SK-N-SH (cell line): ENCODE measurements at places on chromosomes 7 and 10. TPM values are rescaled to one million over a fixed set of nuclear protein-coding genes. Genes with fewer than 3 reads are reported as not detected.
A peak's percentile ranks its signal among the peaks of the same experiment; 100 is the strongest.

- H3K4me3 ChIP-seq: peak overlapping the region; percentile 52; the same call in 1 of the 2 replicates
- no peak overlapping the region for H3K27ac ChIP-seq
- DNase-seq: no peak
Observed at GRCh38 chr7:98869027-98869596, 702 bp downstream of the TMEM130 start.

Gene HOXA3
- polyA plus RNA-seq: 0.15 TPM in 1 of 2 replicates, not detected in the other

Gene LIPF
- polyA plus RNA-seq: 0.06 and 0.07 TPM in 2 replicates

DNA sequence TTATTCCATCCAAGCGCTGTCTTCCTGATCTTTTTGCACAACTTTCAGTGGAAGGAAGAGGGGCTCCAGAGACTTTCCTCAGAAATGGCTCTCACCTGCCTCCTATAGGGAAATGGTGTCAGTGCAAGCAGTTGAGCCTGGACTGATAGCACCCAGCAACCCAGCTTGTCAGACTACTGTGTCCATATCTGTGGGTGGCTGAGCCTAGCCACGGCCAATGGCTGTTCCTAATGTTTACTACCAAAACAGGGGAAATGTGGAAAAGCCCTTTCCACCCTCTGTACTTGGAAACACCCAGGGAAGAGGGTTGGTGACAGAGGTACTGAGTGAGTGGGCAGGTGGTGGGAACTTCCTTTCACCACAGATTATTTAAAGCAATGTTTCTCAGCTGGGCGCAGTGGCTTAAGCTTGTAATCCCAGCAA, 4.3 kb upstream of the YKT6 start:
- no peak overlapping the region for H3K4me3 ChIP-seq
- DNase-seq: peak; percentile 81
- H3K27me3 ChIP-seq: peaks cover 6% of the 10 kb centered on the region; the same call in 1 of the 2 replicates
- H3K4me1 ChIP-seq: no peaks in the 10 kb centered on the region
- no peaks in the 10 kb centered on the region for H3K36me3 ChIP-seq
- H3K27ac ChIP-seq: no peak overlapping the region

Gene ANXA8
- 0.15 and 0.41 TPM in 2 replicates for polyA plus RNA-seq

DNA sequence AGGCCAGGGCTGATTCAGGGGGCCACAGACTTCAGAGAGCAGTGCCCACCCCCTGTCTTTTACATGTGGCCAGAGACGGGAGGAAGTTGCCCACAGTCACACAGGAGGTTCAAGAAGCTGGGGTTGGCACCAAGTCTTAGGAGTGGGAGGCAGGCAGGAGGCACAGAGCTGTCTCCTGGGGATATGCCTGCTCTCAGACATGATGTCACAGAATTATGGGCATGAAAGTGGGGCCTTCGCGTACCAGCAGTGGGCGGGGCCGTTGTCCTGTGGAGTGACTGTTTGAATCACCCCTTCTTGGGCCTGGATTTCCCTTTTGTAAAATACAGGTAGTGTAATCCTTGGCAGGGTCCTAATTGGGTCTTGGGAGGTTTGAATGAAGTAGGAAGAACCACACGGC, 81.2 kb upstream of the PPIF start:
- H3K4me1 ChIP-seq: peaks cover 99% of the 10 kb centered on the region
- no peak for DNase-seq
- no peaks in the 10 kb centered on the region for H3K27me3 ChIP-seq
- H3K4me3 ChIP-seq: no peak overlapping the region
- H3K27ac ChIP-seq: peak overlapping the region; percentile 99
- H3K36me3 ChIP-seq: peaks cover 8% of the 10 kb centered on the region

DNA sequence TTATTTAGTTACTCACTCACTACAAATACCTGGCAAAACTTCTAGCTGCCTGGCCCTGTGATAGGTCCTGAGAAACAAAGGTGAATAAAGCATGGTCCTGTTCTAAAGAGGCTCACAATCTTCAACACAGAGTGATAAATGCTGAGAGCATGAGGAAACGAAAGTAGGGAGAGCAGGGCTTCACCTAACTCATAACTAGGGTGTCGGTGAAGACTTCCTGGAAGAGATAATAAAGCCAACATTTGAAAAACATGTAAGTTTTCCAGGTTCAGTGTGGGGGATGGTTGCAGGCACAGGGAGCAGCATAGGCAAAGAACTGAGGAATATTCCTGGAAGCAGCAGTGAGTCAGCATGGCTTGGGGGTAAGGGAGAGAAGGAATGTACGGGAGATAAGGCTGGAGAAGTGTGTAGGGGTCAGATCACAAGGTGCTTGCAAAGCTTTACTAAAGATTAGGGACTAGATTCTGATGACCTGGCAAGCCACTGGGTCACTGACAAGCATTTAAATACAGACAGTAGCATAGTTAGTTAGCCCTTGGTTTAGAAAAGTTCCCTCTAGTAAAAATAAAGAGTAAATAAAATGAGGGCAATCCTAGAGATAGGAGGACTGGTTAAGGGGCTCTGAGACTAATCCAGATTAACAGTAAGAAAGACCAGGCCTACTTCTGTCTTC, 5.1 kb downstream of the KEL start:
- H3K27ac ChIP-seq: no peak overlapping the region
- H3K27me3 ChIP-seq: peaks cover 17% of the 10 kb centered on the region; the same call in 1 of the 2 replicates
- H3K4me3 ChIP-seq: no peak overlapping the region
- no peaks in the 10 kb centered on the region for H3K4me1 ChIP-seq
- no peaks in the 10 kb centered on the region for H3K36me3 ChIP-seq

Gene TRIM50
- not detected in 2 replicates for polyA plus RNA-seq

Gene MOSPD3
- polyA plus RNA-seq: 30.0 and 61.7 TPM in 2 replicates

Gene WNT16
- 0.05 and 0.10 TPM in 2 replicates for polyA plus RNA-seq

DNA sequence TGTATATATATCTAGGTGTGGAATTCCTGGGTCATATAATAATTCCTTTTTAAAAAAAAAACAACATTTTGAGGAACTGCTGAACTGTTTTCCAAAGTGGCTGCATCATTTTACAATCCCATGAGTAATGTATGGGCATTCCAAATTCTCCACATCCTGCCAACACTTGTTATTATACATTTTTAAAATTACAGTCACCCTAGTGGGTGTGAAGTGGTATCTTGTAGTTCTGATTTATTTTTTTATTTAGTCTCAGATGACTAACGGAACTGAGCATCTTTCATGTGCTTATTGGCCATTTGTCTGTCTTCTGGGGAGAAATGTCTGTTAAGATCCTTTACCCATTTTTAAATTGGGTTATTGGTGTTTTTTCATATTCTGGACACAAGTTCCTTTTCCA, 12.0 kb upstream of the KLHL7 start:
- no peak overlapping the region for H3K27ac ChIP-seq
- H3K4me3 ChIP-seq: no peak overlapping the region
- H3K4me1 ChIP-seq: no peaks in the 10 kb centered on the region
- H3K27me3 ChIP-seq: 0 out of 2 replicates have a peak, but pooled peaks cover 5% of the 10 kb centered on the region
- no peaks in the 10 kb centered on the region for H3K36me3 ChIP-seq
- DNase-seq: no peak

Gene FGL2
- not detected in 2 replicates for polyA plus RNA-seq

GRCh38 chr7:114791771-114792170, 130.1 kb upstream of the MDFIC start:
- DNase-seq: no peak
- no peak overlapping the region for H3K4me3 ChIP-seq
- H3K27ac ChIP-seq: no peak overlapping the region
- no peaks in the 10 kb centered on the region for H3K27me3 ChIP-seq

Gene CD36
- 0.10 and 0.16 TPM in 2 replicates for polyA plus RNA-seq

Gene SCD
- 19.7 and 26.4 TPM in 2 replicates for polyA plus RNA-seq

DNA sequence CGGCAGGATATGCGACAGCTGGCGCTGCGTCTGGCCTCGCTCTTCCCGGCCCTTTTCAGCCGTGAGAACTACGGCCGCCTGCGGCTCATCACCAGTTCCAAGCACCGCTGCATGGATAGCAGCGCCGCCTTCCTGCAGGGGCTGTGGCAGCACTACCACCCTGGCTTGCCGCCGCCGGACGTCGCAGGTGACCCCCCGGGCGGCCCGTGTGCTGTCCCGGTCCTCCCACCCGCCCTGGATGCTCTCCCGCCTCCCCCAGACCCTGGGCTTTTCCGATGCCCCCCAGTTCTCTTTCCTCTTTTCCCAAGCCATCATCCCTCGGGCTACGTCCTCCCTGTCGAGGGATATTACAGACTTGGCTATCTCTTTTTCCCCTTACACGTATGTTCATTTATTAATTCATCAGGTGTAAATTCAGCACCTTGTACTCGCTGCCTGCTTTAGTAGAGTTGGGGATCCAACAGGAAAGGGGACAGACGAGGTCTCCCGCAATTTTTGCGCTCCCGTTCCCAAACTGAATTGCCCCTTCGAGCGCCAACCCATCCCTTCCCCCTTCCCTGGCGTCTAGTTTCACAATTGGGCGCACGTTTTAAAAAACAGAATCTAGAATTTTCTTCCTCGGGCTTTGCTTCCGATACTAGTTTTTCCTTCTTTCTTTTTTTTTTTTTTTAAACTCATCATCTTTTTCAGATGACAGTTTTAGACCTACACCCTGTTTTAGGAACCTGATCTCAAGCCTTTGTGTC, 846 bp downstream of the MINPP1 start:
- DNase-seq: peak; percentile 82
- H3K27ac ChIP-seq: peak overlapping the region; percentile 82
- peaks cover 28% of the 10 kb centered on the region for H3K36me3 ChIP-seq

DNA sequence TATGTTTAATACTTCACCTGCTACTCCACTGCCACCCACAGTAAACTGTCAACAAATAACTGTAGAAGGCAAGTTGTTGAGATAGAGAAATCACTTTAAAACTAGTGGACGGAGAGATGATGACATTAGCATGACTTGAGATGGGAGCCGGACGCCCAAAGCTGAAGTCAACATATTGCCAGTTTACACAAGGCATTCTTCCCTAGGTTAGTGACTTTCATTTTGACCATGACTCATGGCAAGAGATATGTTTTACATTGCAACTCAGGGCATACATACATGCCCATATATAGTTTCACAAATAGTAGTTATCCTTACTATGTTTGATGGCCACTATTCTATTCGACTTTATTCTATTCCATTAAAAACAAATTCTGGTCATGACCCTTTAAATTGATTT, 296.6 kb downstream of the PLXNA4 start:
- H3K36me3 ChIP-seq: no peaks in the 10 kb centered on the region
- H3K4me3 ChIP-seq: no peak overlapping the region
- DNase-seq: no peak
- H3K27me3 ChIP-seq: no peaks in the 10 kb centered on the region

DNA sequence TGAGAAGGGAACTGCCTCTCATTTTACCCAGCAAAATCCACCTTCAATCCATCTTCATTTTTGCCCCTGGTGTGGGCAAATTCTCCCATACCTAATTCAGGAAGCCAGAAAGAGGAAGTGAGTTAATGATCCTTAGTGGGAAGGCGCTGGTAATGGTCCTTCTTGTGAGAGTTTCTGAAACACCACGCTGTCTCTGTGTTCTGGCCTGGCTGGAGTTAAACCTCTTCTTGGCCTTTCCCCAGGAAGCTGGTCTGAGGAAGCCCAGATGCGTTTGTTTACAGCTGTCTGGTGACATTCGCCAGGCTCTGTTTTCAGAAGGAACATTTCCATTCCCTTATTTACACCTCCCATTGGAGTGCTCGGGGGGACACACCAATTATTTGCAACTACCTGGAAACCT, 24.3 kb downstream of the HTRA1 start:
- no peak overlapping the region for H3K4me3 ChIP-seq
- H3K27ac ChIP-seq: no peak overlapping the region
- peaks cover 5% of the 10 kb centered on the region; the same call in 1 of the 2 replicates for H3K36me3 ChIP-seq

- no peak for DNase-seq
- peaks cover 17% of the 10 kb centered on the region; the same call in 1 of the 2 replicates for H3K36me3 ChIP-seq
- H3K4me3 ChIP-seq: no peak overlapping the region
- no peaks in the 10 kb centered on the region; the same call in 1 of the 2 replicates for H3K4me1 ChIP-seq
- H3K27ac ChIP-seq: no peak overlapping the region; the same call in 1 of the 2 replicates
Observed at GRCh38 chr10:116947841-116948529, 57.0 kb downstream of the SHTN1 start.

DNA sequence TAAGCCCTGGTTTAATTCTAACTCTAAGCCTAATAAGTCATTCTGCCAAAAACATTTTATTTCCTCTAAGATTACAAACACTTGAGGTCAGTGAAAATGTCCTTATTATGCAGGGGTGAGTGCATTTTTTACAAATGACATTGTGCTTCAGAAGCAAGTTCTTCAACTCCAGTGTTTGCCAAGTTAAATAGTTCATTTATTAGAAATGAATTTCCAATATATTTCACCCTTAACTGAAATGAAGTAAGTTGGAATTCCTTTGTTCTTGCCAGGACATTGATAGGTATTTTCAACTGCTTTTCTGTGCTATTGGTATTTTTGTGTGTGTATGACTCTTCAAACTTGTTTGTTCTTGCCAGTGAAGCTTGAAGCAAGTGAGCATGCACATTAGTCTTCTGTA, 89.5 kb upstream of the CCDC6 start:
- H3K4me1 ChIP-seq: no peaks in the 10 kb centered on the region
- no peak overlapping the region for H3K27ac ChIP-seq
- H3K4me3 ChIP-seq: no peak overlapping the region
- H3K27me3 ChIP-seq: no peaks in the 10 kb centered on the region

Gene NUB1
- polyA plus RNA-seq: 54.0 and 56.6 TPM in 2 replicates

Gene PLEKHA1
- polyA plus RNA-seq: 8.4 and 10.6 TPM in 2 replicates

Gene UCN3
- polyA plus RNA-seq: not detected in 2 replicates

Gene NAT16
- 0.64 and 0.68 TPM in 2 replicates for polyA plus RNA-seq

- H3K27ac ChIP-seq: no peak overlapping the region
- DNase-seq: no peak
- H3K27me3 ChIP-seq: no peaks in the 10 kb centered on the region
Observed at GRCh38 chr7:104386943-104387342, 58.5 kb downstream of the LHFPL3 start.

Gene TRIM73
- 1.3 and 1.6 TPM in 2 replicates for polyA plus RNA-seq

DNA sequence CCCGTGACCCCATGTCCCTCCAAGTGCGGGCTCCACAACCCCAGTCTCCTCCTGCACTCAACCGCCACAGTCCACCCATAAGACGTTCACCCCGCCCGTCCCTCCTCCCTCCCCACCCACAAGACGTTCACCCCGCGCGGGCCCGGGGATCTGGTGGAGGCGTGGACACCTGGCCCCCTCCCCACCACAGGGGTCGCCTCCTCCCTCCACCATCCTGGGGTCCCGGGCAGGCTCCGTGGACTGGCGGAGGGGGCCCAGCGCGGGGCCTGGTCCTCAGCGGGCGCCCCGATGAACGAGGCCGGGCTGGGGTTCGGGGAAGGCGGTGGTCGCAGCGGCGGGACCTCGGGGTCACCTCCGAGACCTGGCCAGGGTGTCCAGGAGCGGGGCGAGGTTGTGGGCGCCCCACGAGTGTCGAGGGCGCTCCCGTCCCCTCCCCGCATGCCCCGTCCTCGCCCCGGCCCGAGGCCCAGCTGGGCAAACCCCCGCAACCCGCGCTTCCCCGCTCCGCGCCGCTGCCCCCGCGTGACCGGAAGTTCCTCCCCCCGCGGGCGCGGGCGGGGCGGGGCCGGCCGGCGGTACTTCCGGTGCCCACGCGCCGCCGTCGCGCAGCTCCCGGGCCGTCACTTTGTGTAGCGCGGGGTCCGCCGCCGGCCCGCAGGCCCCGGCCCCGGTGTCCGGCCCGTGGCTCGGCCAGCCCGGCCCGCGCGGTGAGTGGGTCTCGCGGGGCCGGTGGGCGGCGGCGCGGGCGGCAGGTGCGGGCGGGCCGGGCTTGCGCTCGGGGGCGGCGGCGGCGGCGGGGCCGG, at the start of gene ZNF316:
Gene ZNF316 (plus strand): TSS at position 578 of the 803 bp plus-strand sequence. CDS start 5,092 bp downstream, outside the sequence.
- H3K4me1 ChIP-seq: peaks cover 5% of the 10 kb centered on the region; the same call in 1 of the 2 replicates
- no peak within 1 kb of the TSS for H3K27ac ChIP-seq
- H3K36me3 ChIP-seq: peaks cover 21% of the 10 kb centered on the region
- H3K27me3 ChIP-seq: no peaks in the 10 kb centered on the region
